Activated CD4-positive, alpha-beta T cell treated with anti-CD3 and anti-CD28 coated beads, Interleukin-10, Interleukin-2, amounts not matched to agents 100 ng/mL and 50 ng/mL, durations not matched to agents 16 hours and 8 hours (primary cell): ENCODE measurements at places on chromosomes 2 and 18.

GRCh38 chr2:2507417-2507997 lies 176.4 kb upstream of the MYT1L start:
- no peak for DNase-seq

DNA sequence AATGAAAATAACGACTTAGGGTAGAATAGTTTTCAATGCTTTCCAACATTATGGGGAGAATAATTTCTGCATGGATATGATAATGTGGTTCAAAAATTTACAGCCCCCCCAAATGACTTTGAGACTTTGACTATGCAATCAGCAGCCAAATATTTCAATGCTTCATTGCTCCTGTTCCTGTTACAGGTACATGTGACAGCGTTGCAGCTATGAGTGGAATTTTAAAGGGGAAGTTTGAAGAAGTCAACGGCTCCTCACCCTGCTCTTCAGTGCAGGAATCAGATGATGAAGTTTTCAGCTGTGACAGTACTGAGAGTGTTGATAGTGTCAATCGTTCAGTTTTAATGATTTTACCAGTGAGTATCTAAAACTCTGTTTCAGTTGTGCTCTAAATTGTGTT lies 25.1 kb downstream of the CSRNP3 start:
- DNase-seq, result no peak

DNA sequence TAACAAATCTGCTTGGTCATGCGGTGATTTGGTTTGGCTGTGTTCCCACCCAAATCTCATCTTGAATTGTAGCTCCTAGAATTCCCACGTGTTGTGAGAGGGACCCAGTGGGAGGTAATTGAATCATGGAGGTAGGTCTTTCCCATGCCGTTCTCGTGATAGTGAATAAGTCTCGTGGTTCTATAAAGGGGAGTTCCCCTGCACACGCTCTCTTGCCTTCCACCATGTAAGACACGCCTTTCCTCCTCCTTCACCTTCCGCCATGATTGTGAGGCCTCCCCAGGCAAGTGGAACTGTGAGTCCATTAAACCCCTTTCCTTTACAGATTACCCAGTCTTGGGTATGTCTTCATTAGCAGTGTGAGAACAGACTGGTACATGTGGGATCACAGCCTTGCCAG lies 36.7 kb downstream of the TRABD2A start:
- no peak for DNase-seq

- DNase-seq, result no peak
Measured at GRCh38 chr2:157995117-157995516, 106.6 kb upstream of the UPP2 start.

DNA sequence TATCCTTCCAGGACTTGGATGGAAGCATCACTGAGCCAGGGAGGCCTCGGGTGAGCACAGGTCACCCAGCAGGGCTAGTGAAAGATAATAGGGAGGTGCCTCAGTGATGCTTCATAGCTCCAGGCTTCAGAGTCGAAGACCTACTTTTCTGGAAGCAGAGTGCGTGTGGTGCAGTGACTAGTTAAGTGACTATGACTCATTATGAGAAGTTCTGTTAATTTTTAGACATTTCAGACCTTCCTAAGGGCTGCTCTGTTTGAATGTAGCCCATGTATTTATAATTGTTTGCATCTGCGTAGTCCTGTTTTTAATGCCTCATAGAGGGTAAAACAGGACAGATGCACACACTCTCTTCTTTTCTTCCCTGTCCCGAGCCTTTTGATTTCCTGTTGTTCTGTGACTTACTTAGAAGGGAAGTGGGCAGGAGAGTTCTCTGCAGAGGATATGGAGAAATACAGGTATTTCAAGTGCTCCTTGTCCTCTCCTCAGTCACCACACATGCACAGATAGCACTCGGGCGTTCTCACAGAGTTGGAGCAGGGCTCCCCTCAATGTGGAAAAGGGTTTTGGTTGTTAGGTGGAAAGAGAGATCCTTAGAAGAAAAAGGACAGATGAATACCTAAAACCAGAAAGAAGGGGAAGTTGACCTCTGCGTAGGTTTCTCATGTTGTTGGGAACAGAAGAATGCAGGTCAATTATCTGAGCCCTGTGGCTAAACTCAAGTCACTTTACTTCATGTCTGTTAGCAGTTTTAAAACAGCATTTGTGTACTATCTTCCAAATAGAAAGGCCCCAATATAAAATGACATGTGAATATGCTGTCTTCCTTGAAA lies 34.7 kb downstream of the RALB start:
- DNase-seq, result peak; percentile 89

- DNase-seq, result no peak
Measured at GRCh38 chr2:185892484-185892883, 153.9 kb downstream of the FSIP2 start.

GRCh38 chr2:165793161-165793778 lies 777 bp downstream of the GALNT3 start:
- peak; percentile 27 for DNase-seq

DNA sequence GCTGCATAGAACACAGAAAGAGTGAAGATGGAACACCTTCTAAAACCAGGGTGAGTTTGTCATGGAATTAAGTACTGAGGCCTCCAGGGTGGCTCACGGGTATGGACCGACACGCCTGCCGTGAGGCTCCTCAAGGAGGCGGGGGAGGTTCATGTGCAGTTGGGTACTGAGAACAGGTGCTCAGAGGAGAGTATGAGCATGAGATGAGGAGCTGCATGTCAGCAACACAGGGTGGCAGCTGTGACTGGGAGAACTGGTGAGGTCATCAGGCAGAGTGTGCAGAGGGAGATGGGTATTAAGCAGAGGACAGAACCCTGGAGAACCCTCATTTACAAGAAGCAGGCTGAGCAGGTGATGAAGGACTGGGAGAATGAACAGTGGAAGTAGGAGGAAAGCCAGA lies 63.2 kb upstream of the KLHL29 start:
- DNase-seq, result no peak

DNA sequence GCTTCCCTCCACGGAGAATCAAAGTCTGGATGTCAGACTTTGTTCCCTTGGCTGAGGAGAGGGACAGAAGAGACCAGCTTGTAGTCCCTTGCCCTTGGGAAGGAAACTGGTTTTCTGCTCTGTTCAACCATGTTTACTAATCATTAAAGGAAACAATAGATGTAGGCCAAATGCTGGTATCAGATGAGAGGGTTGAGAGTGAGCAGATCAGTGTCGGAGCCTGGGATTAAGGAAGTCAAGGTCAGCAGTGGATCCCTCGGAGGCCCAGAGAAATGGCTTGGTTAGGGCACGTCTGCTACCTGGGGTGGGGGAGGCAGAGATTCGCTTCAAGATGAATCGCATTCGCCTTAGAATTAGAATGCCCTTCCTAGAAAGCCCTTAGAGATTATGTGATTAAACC lies 109.1 kb downstream of the MYCN start:
- DNase-seq, result no peak

- no peak for DNase-seq
Measured at GRCh38 chr2:29753671-29754444, 167.5 kb downstream of the ALK start.

- DNase-seq, result no peak
Measured at GRCh38 chr2:180222644-180223043, 215.5 kb upstream of the CWC22 start.

- no peak for DNase-seq
Measured at GRCh38 chr2:105005181-105005951, 32.5 kb upstream of the MRPS9 start.

DNA sequence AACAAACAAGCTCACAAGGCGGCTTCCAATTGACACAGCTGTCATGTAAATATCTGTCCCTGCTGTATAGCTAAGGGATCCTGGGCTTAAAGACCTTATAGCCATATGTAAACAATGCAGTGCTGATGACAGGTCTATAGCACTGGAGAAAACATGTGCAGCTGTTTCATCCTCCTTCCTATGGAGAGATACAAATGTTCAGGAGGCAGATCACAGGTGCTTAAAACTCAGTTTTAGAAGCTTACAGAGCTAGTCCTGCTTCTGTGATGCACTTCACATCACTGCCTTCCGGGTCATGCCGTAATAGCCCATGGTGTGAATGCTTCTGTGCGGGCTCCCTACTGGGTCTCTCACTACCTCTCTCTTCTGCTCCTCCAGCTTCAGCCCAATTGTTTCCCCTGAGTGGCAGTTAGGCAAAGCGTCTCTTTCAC lies 262.4 kb upstream of the CHST9 start:
- no peak for DNase-seq

GRCh38 chr18:3126457-3127097 lies 93.2 kb downstream of the MYOM1 start:
- DNase-seq, result no peak

GRCh38 chr18:27871726-27872125 lies 305.2 kb downstream of the CDH2 start:
- no peak for DNase-seq

GRCh38 chr2:135904341-135904989 lies 28.2 kb upstream of the MCM6 start:
- peak; percentile 18 for DNase-seq

DNA sequence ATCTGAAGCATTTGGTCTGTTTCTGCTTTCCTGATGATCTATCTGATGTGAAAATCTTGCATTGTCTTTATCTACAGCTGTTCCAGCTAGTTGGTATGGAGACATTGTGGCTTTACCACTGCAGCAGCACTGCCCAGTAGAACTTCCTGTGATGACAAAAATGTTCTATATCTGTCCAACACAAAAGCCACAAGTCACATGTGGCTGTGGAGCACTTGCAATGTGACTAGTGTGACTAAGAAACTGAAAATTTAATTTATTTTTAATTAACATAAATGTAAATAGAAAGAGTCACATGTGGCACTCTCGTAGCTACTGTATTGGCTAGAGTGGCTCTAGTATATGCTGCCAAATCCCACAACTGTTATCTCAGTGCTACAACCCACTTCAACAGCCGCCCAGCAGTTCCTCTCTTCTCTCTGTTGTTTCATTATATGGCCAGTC lies 425.7 kb downstream of the SETBP1 start:
- peak; percentile 54 for DNase-seq

DNA sequence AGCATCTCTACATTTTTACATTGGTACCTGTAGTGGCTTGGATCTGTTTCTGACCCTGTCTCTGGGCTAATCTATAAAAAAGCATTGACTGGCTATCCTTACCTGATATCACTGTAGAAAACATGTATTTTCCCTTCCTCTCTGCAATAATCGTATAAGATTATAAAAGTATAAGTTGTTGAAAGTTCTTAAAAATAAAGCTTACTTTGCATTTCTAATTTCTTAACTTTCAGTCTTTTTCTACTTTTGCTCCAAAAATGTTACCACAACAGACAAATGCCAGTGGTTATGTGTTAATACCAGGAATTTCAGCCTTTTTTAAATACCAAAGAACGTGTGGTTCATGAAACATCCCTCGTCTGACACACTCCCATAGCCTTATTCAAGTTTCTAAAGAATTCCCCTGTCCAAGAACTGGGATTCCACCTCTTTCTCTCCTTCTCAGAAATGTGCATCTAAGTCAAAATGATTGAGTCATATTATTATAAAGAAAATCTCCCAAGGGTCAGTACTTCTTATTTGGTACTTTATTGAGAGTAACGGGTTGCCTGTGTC lies 28.5 kb upstream of the ACKR3 start:
- no peak for DNase-seq

- no peak for DNase-seq
Measured at GRCh38 chr2:206378835-206379234, 64.5 kb upstream of the ADAM23 start.

- DNase-seq, result no peak
Measured at GRCh38 chr2:69138247-69138772, 125.3 kb downstream of the ANTXR1 start.

DNA sequence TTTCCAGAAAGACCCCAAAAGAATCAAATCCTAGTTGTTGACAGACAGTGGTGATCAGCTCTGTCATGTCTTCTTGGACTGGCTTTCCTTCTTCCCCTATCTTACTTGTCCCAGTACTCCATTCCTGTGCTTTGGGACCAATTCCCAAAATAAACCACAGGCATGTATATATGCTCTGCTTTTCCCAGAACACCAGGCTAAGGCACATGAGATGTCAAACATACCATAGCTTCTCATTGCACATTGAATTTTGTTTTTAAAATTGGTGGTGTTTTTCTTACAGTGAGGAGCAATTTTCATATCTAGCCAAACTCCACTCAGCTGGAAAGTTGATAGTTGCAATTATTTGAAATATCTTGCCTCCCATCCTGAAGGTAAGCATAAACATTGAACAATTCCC lies 88.9 kb upstream of the RGPD4 start:
- DNase-seq, result no peak

DNA sequence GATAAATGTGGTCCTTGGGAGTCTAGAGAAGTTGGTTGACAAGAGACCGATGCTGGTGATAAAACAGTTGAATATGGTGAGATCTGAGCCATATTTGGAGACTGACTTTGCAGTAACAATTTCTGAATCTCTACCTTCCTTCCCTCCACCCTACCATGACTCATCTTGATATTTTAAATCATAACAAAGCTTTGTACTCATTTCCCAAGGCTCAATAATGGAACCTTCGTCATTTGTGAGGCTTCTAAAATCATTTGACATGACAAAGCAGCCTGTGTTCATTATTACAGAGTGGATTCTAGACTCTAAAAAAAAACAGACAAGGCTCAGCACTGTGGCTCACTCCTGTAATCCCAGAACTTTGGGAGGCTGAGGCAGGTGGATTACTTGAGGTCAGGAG lies 38.5 kb upstream of the PDCL3 start:
- DNase-seq, result peak; percentile 6

GRCh38 chr18:5582076-5582475 lies 38.3 kb upstream of the EPB41L3 start:
- DNase-seq, result no peak

DNA sequence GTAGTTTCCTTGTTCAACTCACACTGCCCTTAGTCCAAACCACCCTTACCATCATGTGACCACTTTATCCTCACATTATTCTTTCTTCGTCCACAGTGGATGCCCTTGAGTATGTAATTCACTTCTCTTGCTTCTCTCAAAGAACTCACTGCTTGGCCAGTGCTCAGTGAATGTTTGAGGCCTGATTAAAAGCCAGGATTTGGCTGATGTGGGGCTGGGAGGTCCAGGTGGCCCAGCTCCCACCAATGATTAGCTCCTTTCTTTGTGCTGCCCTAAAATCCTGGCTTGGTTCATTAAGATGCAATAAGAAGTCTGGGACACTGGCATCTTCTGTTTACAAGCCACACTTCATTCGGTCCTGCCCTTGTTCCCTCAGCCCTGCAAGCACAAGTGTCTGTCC lies 97.8 kb upstream of the CELF4 start:
- no peak for DNase-seq

GRCh38 chr2:225662101-225662500 lies 262.6 kb downstream of the NYAP2 start:
- DNase-seq, result no peak

GRCh38 chr2:229335877-229336346 lies 64.8 kb upstream of the PID1 start:
- DNase-seq, result no peak

DNA sequence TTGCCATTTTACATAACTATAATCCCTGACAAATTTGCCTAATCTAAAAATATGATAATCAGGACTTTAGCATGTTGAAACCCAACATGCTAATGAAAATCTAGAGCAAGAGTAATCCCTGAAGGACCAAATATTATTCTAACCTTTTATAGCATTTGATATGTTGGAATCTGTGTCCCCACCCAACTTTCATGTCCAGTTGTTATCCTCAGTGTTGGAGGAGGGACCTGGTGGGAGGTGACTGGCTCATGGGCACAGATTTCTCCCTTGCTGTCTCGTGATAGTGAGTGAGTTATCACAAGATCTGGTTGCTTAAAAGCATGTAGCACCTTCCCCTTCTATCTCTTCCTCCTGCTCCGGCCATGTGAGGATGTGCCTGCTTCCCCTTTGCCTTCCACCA lies 59.8 kb downstream of the SH3YL1 start:
- DNase-seq, result no peak

GRCh38 chr18:56003720-56004088 lies 415.7 kb upstream of the TCF4 start:
- DNase-seq, result no peak

GRCh38 chr2:233361297-233361696 lies 7.0 kb downstream of the DGKD start:
- DNase-seq, result no peak

GRCh38 chr2:2586931-2587330 lies 255.9 kb upstream of the MYT1L start:
- no peak for DNase-seq
